Progenitor cell of endocrine pancreas (in vitro differentiated cells): ENCODE measurements at places on chromosomes 3 and 15.

DNA sequence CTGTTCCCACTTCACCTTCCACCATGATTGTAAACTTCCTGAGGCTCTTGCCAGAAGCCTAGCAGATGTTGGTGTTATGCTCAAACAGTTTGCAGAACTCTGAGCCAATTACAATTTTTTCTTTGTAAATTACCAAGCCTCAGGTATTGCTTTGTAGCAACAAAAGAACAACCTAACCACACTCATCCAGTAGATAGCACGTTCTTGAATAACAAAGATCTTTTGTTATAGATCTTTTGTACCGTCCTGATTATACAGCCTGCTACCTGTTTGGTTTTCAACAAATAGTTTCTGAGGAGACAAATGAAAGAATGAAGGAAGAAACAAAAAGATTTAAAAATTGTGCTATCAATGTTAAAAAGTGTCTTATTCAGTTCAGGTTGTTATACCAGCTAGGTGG lies 474.7 kb upstream of the ALCAM start:
- H3K27me3 ChIP-seq, result no peaks in the 10 kb centered on the region
- DNase-seq, result no peak
- no peaks in the 10 kb centered on the region for H3K36me3 ChIP-seq
- no peak overlapping the region for H3K27ac ChIP-seq

GRCh38 chr3:194811118-194811517 lies 125.4 kb downstream of the FAM43A start:
- H3K4me3 ChIP-seq, result no peak overlapping the region
- DNase-seq, result no peak
- no peaks in the 10 kb centered on the region for H3K4me1 ChIP-seq
- no peaks in the 10 kb centered on the region for H3K36me3 ChIP-seq

- no peak for DNase-seq
- H3K36me3 ChIP-seq, result peaks cover 3% of the 10 kb centered on the region
Measured at GRCh38 chr15:101168898-101169494, 82.9 kb downstream of the CHSY1 start.

GRCh38 chr3:96266395-96267190 lies 547.8 kb upstream of the EPHA6 start:
- peaks cover 5% of the 10 kb centered on the region for H3K4me1 ChIP-seq
- H3K4me3 ChIP-seq, result no peak overlapping the region
- no peaks in the 10 kb centered on the region for H3K27me3 ChIP-seq

- no peak for DNase-seq
- H3K27me3 ChIP-seq, result no peaks in the 10 kb centered on the region
- H3K27ac ChIP-seq, result no peak overlapping the region
- H3K36me3 ChIP-seq, result peaks cover 24% of the 10 kb centered on the region
- H3K4me1 ChIP-seq, result no peaks in the 10 kb centered on the region
Measured at GRCh38 chr3:129701161-129701560, 94.7 kb upstream of the PLXND1 start.

- no peak for DNase-seq
- H3K4me3 ChIP-seq, result no peak overlapping the region
- peaks cover 12% of the 10 kb centered on the region for H3K4me1 ChIP-seq
- no peak overlapping the region for H3K27ac ChIP-seq
Measured at GRCh38 chr3:55531321-55531720, 44.2 kb upstream of the WNT5A start.

- peaks cover 12% of the 10 kb centered on the region for H3K27me3 ChIP-seq
- no peak overlapping the region for H3K27ac ChIP-seq
- H3K4me1 ChIP-seq, result peaks cover 4% of the 10 kb centered on the region
- H3K4me3 ChIP-seq, result no peak overlapping the region
- no peak for DNase-seq
- H3K36me3 ChIP-seq, result no peaks in the 10 kb centered on the region
Measured at GRCh38 chr3:39273119-39273518, 6.7 kb downstream of the CX3CR1 start.

- peaks cover 27% of the 10 kb centered on the region for H3K36me3 ChIP-seq
- H3K4me3 ChIP-seq, result no peak overlapping the region
- H3K27ac ChIP-seq, result no peak overlapping the region
- H3K4me1 ChIP-seq, result peaks cover 2% of the 10 kb centered on the region
- no peak for DNase-seq
Measured at GRCh38 chr3:105853801-105854432, 14.9 kb downstream of the CBLB start.

GRCh38 chr3:124599779-124600693 lies 130.2 kb upstream of the UMPS start:
- no peaks in the 10 kb centered on the region for H3K36me3 ChIP-seq
- no peak overlapping the region for H3K4me3 ChIP-seq
- H3K4me1 ChIP-seq, result peaks cover 12% of the 10 kb centered on the region

DNA sequence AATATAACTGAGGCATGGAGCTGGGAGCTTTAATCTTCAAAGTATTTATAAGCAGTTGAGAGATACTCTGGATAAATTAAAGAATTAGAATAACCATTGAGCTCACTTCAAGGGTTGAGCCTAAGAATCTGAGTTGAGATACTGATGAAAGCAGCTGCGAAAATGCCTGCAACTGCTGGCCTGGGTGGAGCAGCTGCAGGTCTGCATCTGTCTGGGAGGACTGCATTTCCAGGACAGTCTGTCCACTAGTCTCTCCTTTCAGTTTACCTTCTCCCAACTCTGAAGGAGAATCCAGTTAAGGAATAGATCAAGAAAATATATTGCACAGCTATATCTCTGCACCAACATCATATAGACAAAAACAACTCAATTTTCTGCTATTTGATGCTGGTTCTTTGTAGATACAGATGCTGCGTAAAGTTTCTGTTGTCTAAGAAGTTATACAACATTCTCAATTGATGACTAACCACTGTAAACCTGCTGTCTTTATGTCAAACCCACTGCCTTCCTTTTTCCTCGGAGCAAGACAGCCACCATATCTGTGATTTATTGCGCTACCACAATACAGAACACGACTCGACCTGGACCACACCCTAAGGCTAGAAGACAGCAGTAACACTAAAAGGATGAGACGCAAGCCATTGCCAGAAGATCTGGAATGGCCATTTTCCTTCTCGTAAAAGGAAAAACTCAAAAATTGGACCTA lies 245.1 kb downstream of the MAGI1 start:
- peaks cover 2% of the 10 kb centered on the region for H3K36me3 ChIP-seq
- H3K4me1 ChIP-seq, result peaks cover 44% of the 10 kb centered on the region
- no peaks in the 10 kb centered on the region for H3K27me3 ChIP-seq
- DNase-seq, result no peak

DNA sequence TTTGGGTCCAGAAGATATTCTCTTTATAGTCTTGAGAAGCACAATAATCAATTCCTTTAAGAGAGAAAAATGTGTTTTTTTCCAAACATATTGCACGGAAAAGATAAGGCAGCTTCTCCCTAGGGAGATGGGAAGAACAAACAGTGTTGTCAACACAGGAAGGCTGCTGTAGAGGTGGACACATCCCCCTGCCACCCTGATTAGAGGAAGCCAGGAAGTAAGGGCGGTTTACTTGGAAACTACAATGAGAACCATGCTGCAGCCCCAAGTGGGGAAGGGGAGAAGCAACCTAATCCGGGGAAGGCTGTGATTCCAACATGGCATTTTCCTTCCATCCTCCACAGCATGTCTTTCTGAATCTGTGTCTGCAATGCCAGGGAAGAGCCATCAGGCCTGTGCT lies 256.9 kb upstream of the TGFBR2 start:
- no peak overlapping the region for H3K4me3 ChIP-seq
- H3K27me3 ChIP-seq, result no peaks in the 10 kb centered on the region
- no peak for DNase-seq
- H3K27ac ChIP-seq, result no peak overlapping the region
